Germinal center (tissue), 1 donor: ENCODE measurements at places on chromosomes 1 and 21.
A peak's percentile ranks its signal among the peaks of the same experiment; 100 is the strongest.

DNA sequence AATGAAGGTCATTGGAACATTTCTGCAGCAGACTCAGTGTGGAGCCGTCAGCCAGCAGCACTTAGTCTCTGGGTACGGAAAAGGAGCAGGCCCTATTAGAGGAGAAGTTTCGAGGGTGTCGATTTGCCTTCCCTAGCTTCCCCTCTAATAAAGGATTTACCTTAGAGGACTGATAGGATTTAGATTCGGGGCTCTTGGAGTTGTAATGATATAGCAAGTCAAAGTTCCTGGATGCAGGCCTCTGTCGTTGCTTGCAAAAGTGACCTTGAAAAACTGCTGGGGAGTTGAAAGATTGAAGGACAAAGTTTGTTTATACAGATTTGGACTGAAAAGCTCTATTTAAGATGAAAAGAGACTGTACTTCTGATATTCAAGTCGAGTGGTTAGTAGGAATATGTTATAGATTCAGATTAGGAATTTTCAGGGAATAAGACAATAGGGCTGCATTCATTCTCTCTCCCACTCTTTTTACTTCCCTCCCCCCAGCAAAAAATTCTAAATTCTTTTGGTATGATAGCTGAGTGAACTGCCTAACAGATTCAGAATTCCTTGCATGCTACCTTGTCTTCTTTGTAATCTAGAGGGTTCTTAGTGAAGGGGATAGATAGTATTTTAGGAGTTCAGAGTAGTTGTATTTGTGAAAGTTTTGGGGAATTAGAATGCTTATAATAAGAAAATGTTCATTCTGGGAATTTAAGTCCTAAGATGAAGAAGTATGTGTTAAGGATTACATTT, 19.2 kb downstream of the NFYC start:
- no peak for DNase-seq

GRCh38 chr21:31985398-31985797, 112.6 kb downstream of the HUNK start:
- DNase-seq, result no peak

GRCh38 chr21:38491536-38491935, 6.7 kb downstream of the ERG start:
- DNase-seq, result no peak

DNA sequence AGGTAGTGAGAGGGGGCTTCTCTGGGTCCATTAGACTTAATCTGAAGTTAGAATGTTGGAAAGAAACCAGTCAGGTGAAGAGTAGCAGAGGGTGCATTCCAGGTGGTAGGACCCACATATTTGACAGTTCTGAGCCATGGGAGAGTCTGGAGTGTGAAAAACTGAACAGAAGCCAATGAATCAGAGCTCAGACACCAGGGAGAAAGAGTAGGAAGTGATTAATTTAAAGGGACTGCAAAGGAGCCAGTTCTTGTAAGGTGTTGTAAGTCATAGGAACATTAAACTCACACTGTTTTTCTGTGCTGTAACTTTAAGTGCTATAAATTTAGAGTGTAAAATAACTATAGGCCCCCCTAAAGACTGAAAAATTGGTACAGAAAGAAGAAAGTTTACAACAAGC, 5.9 kb upstream of the DHX9 start:
- no peak for DNase-seq

- no peak for DNase-seq
These were observed 6.2 kb downstream of the ZRANB2 start for GRCh38 chr1:71074681-71075080.

DNA sequence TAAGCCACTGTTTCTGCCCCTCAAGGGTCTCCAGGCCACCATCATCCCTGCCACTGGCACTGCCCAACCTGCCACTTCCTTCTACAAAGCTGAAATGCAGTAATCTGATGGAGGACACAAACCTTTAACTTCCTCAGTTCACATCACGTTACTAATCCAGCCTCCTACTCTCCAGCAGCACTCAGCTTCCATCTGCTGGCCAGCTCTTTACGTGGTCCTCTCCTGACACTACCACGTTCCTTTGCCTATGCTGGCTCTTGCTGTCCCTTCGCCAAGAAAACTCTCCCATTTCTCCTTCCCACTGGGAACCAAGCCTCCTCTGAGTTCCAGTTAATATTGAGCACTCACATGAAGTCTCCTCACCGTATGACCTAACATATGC, 124.0 kb downstream of the EDEM3 start:
- DNase-seq, result no peak

DNA sequence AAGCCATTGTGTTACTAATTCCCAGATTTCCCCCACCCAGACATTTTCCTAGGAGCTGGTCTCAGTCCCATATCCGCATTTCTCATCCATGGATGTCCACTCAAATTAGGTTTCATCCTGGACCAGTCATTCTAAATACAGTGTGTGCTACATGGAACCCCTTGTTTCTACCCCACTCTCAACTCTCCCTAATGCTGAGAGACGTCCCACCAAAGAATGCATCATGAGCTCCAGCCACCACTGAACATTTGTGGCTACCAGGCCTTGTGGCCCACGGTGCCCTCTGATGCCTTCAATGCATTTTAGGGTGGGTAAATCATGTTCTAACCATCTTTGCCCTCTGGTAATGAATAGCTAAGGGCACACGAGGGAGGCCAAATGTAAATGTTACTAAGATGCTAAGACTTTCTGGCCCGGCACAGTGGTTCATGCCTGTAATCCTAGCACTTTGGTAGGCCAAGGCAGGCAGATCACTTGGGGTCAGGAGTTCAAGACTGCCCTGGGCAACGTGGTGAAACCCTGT, 13.3 kb upstream of the RAB42 start:
- no peak for DNase-seq

DNA sequence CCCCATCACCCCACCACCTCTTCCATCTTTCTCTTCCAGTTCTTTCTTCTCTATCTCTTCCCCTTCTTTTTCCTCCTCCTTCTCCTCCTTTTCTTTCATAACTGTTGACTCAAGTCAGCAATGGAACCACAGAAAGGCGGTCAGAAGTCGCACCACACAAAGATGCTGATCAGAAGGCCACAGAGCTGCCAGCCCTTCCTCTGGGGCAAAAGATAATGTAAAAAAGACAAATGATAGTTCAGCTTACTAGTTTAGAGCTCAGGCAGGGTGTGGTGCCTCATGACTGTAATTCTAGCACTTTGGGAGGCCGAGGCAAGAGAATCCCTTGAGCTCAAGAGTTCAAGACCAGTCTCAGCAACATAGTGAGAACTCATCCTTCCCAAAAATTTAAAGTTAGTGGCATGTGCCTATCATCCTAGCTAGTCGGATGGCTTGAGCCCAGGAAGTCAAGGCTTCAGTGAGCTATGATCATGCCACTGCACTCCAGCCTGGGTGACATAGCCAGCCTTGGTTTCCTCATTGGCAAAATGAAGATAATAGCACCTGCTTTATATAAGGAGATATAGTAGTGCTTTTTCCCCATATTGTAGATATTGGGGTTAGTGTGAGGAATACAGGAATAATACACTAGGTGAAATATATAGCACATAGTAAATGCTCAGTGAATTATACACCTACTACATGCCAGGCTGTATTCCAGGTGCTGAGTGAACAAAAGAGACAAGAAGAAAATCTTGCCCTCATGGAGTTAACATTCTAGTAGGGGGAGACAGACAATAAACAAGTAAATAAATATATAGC, 12.5 kb upstream of the IGSF3 start:
- DNase-seq, result no peak

GRCh38 chr21:34609933-34610549, 4.9 kb downstream of the RCAN1 start:
- DNase-seq, result no peak

GRCh38 chr1:35030756-35031446, 844 bp downstream of the ZMYM6 start:
- peak; percentile 41 for DNase-seq

DNA sequence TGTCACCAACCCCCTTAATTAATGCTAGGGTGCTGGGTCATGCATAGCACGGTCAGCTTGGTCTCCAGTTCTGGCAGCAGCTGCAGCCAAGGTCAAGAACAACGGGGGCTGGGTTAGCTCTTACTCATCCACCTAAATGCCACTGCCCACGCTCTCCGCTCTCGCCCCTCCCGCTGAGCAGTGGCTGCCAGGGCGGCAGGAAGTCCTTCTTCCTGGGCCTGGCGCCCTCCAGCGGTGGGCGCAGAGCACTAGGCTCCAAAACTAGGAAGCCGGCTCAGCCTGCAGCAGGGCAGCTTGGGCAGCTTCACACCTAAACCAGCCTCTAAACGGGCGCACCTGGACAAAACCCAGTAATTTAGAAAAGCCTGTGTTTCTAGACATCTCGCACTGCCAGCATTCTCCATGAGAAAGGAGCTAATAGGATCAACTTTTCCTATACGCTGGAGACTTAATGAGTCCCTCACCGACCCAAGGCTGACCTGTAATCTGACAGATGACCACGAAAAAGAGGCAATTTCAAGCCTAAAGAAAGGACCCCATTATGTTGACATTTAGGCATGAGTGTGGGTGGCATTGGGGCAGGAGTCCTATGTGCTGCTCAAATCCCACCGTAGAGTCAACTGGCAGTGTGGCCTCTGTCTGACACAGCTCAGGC, 78.4 kb upstream of the LRRN2 start:
- peak; percentile 76 for DNase-seq

DNA sequence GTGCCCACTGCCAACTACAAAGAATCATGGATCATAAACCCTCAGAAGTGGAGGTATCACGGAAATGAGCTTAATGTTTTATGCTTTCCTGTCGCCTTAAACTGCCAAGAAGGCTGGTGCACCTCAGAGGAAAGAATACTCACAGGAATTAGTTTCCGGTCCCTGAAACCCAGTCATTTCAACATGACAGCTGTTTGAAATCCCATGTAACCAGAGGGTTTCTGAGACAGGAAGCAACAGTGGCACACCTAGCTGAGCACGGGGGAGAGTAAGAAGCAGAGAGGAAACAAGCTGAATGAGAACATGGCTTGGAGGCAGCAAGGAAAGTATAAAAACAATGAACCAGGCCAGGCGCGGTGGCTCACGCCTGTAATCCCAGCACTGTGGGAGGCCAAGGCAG, 3.9 kb downstream of the JAK1 start:
- DNase-seq, result peak; percentile 34

DNA sequence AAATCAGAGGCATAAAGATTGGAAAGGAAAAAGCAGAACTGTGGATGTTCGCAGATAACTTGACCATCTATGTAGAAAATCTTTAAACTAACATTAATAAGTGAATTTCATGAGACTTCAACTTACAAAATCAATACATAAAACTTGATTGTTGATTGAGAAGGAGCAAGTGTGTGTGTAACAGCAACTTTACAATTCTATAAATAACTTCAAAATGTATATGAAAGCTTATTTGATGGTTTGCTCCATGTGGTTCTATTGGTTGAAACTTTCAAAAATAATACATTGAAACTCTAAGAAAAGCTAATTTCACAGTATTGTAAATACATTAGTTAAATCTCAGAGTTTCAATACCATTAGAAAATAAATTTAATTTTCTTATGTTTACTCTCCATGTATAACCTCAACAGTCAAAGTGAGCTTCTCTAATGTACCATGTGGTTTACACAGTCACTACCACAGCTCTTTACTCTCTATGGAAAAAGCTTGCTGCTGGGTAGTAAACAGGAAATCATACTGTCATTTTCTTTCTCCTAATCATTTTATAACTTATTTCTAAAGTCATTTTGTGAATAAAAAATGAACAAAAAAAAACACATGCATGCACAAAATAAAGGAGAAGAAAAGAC, 12.0 kb downstream of the AKT3 start:
- no peak for DNase-seq

GRCh38 chr1:89167590-89168230, 8.1 kb downstream of the GBP7 start:
- no peak for DNase-seq

DNA sequence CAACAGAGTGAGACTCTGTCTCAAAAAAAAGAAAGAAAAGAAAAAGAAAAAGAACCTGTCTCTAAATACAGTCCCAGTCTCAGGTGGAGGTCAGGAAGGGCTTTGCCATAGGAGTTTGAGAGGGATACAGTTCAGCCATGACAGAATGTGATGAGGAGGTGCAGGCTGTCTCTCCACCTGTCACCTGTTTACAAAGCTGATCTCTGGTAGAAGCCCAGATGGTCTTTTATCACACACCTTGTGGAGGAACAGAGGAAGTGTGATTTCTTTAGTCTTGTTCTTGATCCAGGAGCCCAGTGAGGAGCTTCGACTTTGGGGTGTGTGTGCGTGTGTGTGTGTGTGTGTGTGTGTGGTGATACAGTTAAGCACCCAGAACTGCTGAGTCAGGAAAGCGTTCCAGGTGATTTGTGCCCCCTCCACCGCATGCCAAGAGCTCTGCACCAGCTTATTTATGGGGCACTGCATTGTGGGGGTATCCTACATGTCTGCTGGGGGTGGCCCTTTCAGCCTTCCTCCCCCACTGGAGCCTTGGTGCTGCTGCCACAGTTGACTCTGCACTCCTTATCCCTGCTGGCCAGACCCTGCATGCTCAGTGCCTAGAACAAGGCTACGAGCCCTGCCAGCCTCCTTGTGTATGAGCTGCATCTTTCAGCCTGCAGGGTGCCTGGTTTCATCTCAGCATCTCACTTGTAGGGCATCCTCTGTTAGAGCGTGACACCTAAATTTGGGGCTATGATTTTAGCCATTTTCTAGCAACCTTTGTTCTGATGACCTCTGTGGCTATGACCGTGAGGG, 19.3 kb downstream of the DOP1B start:
- no peak for DNase-seq

DNA sequence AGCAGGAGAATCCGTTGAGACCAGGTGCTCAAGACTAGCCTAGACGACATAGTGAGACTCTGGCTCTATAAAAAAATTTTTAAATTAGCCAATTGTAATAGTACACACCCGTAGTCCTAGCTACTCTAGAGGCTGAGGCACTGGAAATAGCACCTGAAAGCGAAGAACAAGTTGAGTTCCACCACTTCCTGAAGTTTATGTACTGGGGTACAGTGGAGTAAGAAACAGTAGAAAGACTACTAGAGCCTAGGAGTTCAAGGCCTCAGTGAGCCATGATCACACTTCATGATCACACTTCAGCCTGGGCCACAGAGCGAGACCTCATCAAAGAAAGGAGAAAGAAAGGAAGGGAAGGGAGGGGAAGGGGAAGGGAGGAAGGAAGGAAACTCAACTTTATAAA, 19.8 kb downstream of the RSBN1 start:
- no peak for DNase-seq

DNA sequence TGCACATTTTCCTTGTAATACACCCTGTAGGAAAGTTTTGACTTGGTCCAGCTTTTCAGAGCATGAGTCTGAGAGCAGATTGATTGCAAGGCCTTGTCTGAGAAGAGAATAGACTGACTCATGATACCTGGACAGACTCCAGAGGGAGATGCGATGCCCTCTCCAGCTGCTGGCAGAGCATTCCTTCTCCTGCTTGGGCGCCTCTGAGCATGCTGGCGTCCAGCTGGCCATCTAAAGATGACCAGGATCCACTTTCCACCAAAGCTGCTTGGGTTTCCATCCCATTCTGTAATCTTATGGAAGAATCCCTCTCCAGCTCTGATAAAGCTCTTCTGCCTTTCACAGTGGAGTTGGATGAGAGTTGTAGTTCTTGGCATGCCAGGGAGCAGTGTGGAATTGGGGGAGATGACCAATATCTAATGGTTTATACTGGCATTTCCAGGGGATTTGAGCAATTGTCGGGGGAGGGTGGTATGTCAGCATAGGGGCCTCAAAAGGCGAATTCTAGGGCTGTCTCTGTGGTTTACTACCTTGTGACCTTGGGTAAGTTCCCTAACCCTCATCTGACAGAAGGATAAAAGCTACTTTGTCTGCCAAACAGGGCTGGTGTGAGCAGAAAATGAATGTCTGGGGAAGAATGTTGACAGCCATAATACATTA, 19.5 kb downstream of the SZRD1 start:
- DNase-seq, result no peak

- no peak for DNase-seq
These were observed 21.0 kb upstream of the SPATA6 start for GRCh38 chr1:48493041-48493440.

- DNase-seq, result no peak
These were observed 156.8 kb downstream of the FOXD2 start for GRCh38 chr1:47594627-47595026.
